Activated T-helper 1 cell treated with anti-CD3 and anti-CD28 coated beads, Interleukin-2, amount 50 U/mL, for 16 hours (primary cell): ENCODE measurements at places on chromosomes 1 and 21.

- no peak for DNase-seq
Measured at GRCh38 chr1:223670458-223671159, 5.1 kb upstream of the CAPN8 start.

DNA sequence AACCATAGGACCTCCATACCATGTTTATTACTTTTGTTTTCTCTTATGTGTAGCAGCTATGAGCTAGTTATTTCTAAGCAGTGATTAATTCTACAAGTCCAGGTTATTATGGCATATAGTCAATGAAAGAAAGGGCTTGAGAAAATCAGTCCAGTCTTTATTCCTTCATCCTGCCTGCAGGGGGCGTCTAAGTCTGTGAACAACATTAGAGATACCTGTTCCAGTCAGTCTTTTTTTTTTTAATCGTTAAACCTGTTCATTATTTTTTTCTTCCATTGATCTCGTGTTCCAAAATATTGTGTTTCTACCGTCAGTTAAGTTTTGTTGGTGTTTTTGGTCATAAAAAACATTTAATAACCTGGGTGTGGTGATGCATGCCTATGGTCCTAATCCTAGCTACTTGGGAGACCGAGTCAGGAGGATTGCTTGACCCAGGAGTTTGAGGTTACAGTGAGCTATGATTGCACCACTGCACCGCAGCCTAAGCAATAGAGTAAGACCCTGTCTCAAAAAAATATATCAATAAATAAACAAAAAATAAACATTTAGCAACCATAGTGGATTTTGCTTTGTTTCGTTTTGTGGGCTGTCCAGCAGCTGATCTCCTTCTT is 29.4 kb upstream of the CD2 start:
- DNase-seq: peak; percentile 62

DNA sequence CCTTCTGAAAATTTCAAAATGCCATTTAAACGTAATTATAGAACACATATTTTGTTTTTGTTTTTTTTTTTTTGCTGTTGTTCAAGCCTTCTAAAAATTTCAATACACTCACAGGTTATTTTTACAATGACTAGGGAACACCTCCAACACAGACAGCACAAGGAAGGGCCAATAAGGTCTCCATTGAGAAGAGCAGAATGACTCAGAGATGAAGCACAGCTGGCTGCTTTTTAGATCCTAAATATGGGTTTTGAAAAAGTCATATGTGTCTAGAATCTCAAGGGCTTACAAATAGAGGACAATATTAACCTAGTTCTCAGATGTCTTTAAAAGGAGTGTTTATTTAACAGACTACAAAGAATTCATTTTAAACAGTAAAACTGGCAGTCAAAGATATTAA is 104.6 kb downstream of the NEGR1 start:
- DNase-seq: no peak

DNA sequence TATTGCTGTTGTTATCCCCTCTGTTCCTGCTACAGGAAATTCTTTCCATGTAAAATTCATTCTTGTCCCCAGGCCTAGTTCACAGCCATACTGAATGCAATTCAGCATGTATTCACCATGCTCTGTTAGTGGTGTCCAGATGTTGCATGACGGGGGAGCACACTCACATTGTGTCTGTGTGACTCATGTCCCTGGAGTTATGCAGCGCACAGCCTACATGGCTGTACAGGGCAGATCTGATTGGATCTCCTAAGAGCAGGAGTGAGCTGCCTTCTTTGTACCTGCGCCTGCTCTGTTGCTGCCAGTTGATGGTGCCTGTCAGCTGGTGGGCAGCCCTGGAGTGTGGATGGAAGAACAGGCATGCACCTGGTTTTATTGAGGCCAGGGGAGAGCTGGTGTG is 17.6 kb downstream of the HTR6 start:
- no peak for DNase-seq

DNA sequence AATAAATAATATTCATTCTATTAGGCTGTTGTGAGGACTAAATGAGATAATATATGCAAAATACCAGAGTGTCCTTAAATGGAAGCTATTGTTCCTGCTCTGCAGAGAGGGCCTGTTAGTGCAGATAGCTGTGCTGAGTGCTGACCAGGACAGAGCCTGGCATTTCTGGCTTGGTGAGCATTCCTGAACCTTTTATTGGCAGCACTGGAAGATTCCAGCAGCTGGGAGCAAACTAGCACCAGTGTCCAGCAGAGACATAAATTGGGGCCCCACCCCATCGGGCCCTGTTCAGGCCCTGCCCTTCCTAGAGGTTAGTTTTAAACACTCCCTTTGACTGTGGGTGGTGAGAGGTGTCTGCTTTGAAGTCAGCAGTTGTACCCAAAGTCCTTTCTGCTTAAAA is 85.9 kb upstream of the GADD45A start:
- no peak for DNase-seq

GRCh38 chr1:163772246-163772645 is 450.5 kb downstream of the NUF2 start:
- DNase-seq: no peak

- DNase-seq: no peak
Measured at GRCh38 chr1:100308777-100309176, 42.8 kb downstream of the RTCA start.

GRCh38 chr1:106621853-106622252 is 434.6 kb upstream of the PRMT6 start:
- no peak for DNase-seq

- DNase-seq: no peak
Measured at GRCh38 chr1:186985889-186986491, 157.2 kb downstream of the PLA2G4A start.
